ENCODE measurements at places on chromosomes 13 and 19.

DNA sequence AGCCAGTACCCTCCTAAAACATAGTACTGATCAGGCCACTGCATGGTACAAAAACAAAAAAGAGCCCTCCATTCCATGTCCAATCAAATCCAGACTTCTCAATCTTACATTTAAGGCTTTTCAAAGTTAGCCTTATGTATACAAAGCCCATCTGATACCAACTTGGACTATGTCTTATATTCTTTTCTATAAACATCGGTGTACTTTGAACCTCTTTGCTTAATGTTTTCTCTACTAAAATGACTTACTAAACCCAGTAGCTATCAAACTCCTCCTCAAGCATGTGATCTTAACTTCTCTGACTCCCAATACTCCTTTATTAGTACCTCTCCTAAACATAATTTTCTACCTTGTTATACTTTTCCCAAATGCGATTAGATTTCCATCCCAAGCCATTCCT is 14.8 kb downstream of the TSC22D1 start:
- no peak for ATAC-seq

GRCh38 chr13:48859272-48860105 is 116.2 kb upstream of the FNDC3A start:
- no peak for ATAC-seq

GRCh38 chr19:4388337-4389063 is 11.8 kb downstream of the SH3GL1 start:
- no peak for ATAC-seq

DNA sequence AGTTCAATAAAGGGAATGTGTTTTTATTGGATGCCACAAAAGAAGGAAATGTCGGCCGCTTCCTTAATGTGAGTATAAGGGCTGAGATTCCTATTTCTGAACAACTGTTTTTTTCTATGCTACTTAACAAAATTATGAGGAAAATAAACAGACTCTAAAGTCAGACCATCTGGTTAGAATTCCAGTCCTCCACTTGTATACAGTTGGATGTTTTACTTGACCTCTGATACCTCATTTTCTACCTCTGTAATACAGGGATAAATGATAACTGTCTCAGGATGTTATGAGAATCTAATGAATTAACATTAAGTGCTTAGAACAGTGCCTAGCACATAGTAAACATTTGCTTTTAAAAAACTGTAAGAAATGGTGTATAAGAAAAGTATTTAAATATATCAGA is 7.2 kb upstream of the PHF11 start:
- ATAC-seq = no peak

DNA sequence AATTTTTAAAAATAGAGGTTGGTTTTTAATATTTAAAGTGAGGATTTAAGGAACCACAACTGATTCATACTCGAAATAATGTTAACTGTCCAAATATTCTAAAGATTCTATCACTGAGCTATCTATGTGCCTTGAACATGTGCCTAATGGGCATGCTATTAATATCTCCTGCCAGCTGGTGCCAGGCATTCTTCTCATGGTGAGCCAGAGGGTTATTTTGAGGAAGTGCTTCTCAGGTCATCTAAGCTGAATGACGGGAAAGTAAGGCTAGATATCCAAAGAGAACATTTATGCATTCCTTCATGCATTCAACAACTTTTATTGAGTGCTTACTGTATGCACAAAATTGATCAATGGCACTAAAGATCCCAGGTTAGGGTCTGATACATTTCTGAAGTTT is 138.2 kb downstream of the PIBF1 start:
- no peak for ATAC-seq

DNA sequence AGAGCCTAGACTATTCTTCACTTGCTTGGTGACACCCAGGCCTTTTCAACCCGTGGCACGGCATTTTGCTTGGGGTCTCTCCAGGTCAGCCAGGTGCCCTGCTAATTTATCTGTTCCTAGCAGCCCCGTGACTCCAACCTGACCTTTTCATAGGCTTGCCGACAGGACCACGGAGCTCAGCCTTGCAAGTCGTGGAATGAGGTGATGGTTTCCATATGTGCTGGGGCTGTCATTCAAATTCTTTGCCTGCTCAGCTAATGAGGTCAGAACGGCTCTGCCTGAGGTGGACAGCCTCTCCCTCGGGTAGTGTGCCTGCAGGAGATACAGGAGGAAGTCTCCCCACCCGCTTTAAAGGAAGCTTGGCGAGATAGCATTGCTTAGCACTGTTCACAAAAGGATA is 61.0 kb downstream of the SHISA2 start:
- no peak for ATAC-seq

DNA sequence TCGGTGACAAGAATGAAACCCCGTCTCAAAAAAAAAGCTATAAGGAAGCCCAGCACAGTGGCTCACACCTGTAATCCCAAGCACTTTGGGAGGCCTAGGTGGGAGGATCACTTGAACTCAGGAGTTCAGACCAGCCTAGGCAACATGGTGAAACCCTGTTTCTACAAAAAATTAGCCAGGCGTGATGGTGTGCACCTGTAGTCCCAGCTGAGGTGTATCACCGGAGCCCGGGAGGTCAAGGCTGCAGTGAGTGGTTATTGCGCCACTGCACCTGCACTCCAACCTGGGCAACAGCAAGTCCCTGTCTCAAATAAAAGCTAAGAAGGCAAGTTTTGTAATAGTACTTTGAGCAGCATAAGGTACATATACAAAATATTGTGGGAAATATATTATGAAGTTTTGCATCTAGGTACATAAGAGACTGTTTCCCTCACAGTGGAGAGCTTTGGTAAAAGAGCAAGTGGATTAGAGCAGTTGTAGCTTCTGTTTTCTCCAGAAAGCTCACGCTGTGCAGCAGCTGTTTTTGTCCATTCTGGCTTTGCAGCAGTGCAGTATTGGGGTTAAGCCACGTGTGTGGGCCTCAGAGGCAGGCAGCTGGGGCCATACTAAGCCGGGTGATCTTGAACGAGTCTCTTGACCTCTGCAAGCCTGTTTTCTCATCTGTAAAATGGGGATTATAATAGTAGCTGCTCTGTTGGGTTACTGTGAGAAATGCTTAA is 35.4 kb downstream of the ARHGAP35 start:
- no peak for ATAC-seq

DNA sequence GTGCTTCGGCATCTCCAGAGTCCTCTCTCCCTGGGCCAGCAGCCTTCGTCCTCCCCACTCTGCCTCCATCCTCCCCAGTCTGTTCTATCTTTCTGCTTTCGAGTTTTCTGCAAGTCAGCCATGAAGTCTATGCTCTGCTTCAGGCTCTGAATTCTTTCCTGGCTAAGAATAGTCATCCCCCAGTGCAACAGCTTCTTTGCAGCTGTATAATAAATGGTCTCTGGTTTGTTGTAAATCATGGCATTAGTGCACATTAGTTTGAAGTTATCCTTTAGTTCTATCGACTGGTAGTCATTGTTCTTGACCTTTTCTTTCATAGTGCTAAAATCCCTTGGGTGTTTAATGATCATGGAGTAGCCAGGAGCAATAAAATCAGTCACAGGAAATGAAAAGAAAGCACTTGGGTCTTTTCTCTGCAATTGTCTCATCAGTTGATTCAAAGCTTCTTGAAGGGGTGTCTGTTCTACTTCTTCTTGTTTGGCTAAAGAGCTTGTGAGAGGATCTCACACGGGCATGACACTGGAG is 46.2 kb upstream of the SOX21 start:
- ATAC-seq = no peak

GRCh38 chr13:85833921-85834320 is 34.7 kb upstream of the SLITRK6 start:
- no peak for ATAC-seq

- no peak for ATAC-seq
These were observed 72.8 kb upstream of the CLDN10 start for GRCh38 chr13:95479731-95480130.

- ATAC-seq = no peak
These were observed 14.4 kb downstream of the CDC16 start for GRCh38 chr13:114249077-114249476.

Measured in activated CD4-positive, CD25-positive, alpha-beta regulatory T cell treated with anti-CD3 and anti-CD28 coated beads, Interleukin-2, amount 50 U/mL, for 24 hours (primary cell).